ENCODE measurements at places on chromosomes 3 and 15. TPM values are rescaled to one million over a fixed set of nuclear protein-coding genes. Genes with fewer than 3 reads are reported as not detected.

DNA sequence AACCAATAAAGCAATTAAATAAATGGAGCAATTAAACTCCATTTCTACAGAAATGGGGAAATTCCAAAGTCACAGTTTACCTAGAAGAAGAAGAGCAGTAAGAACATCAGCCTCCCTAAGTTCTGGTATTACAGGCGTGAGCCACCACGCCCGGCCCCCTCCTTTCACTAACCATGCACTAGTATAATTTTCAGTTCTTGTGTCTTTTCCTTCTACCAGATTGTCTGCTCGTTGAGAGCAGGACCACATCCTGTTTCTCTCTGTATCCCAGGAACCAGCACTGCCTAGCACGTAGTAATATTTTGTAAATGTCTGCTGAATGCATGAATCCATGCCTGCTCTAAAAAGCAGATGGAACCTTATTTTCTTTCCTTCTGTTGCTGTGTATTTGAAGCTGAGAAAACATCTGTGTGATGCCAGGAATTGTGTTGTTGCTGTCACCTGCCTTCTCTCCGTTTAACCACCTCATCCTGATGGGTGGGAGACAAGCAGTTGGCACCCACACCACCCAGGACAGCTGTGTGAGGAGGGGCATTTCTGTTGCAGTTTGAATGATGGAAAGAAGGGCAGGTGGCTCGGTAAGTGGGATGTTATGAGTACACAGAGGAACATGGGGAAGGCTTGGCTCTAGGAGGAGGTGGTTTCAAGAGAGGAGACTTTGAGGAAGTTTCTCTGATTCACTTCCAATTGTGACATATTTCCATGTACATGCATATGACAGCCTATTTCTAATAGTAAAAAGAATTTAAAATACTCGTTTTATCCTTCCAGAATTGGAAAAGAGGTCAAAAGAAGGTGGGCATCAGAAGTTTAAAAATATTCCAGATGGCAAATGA lies 30.1 kb downstream of the PXYLP1 start:
- peak overlapping the region; percentile 41 for H3K4me3 ChIP-seq
- no peaks in the 10 kb centered on the region for H3K27me3 ChIP-seq
- no peak for DNase-seq
- H3K36me3 ChIP-seq: peaks cover 21% of the 10 kb centered on the region

DNA sequence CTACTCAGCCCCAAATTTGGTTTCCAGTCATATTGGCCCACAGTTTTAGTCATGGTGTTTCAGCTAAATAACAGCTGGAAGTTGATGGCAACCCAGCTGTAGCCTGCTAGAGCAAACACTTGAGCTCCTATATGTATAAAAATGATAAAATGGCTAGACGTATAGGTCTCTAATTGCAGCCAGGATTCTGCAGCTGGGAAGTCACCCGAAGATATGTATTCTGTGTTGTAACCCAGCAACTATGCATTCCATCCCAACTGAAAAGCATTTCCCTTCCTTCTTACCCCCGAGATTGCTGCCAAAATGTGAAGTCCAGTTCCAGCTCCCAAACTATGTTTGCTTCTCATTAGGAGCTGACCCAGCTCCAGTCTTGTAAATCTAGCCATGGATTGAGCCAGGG lies 408.4 kb downstream of the AGBL1 start:
- H3K36me3 ChIP-seq: no peaks in the 10 kb centered on the region
- H3K27me3 ChIP-seq: no peaks in the 10 kb centered on the region
- no peak for DNase-seq
- no peak overlapping the region for H3K4me3 ChIP-seq
- H3K27ac ChIP-seq: no peak overlapping the region

GRCh38 chr15:90024406-90024805 lies 23.3 kb downstream of the ZNF710 start:
- H3K4me1 ChIP-seq: peaks cover 15% of the 10 kb centered on the region
- H3K36me3 ChIP-seq: peaks cover 15% of the 10 kb centered on the region
- no peak overlapping the region for H3K4me3 ChIP-seq
- no peaks in the 10 kb centered on the region for H3K27me3 ChIP-seq

GRCh38 chr3:133573054-133573628 lies 345 bp upstream of the CDV3 start:
- no peaks in the 10 kb centered on the region for H3K27me3 ChIP-seq

GRCh38 chr3:153553605-153553945 lies 391.5 kb downstream of the RAP2B start:
- H3K4me1 ChIP-seq: peaks cover 3% of the 10 kb centered on the region
- H3K27me3 ChIP-seq: no peaks in the 10 kb centered on the region
- DNase-seq: no peak
- no peak overlapping the region for H3K27ac ChIP-seq
- no peak overlapping the region for H3K4me3 ChIP-seq

- peaks cover 70% of the 10 kb centered on the region for H3K27me3 ChIP-seq
- no peaks in the 10 kb centered on the region for H3K36me3 ChIP-seq
- H3K4me3 ChIP-seq: no peak overlapping the region
Observed at GRCh38 chr3:186118692-186119091, 9.8 kb upstream of the ETV5 start.

DNA sequence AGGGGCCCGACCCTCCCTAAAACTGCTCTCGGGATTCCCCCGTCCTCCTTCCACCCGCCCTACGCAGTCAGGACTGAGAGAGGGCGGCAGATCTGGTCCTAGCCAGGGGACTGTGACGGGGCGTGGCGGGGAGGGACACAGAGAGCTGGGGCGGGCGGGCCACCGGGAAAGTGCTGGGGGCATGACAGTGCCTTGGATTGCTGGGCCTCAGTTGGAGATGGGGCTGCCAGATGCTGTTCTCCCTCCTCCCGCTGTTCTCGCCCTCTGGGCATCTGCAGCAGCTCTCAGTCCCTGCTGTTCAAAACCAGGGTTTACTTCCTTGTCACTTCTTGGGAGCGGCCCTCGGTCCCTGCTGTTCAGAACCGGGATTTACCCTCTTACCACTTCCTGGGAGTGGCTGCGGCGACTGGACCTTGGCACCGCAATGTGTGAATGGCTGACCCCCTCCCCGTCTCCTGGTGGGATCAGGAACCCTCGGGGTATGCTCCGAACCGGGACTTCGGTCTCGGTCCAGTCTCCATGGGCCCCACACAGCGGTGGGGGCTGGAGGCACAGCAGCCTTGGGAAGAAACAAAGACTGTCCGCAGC lies 1.8 kb upstream of the RPP25 start:
- peak overlapping the region; percentile 51 for H3K27ac ChIP-seq
- peak overlapping the region; percentile 51 for H3K4me3 ChIP-seq
- H3K27me3 ChIP-seq: peaks cover 41% of the 10 kb centered on the region
- H3K36me3 ChIP-seq: peaks cover 3% of the 10 kb centered on the region
- DNase-seq: no peak

DNA sequence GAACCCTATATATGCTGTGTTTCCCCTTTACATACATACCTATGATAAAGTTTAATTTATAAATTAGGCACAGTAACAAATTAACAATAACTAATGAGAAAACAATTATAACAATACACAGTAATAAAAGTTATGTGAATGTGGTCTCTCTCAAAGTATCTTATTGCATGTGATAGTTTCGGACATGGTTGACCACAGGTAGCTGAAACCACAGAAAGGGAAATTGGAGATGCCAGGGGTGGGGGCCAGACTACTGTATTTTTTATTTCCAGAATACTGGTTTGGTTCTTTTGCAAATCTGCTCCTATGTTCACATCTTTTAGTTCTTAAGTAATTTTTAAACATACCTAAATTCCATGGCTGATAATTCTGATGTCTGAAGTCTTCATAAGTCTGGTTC lies 40.7 kb downstream of the PTH1R start:
- H3K27me3 ChIP-seq: no peaks in the 10 kb centered on the region
- no peak overlapping the region for H3K27ac ChIP-seq
- H3K4me1 ChIP-seq: peaks cover 16% of the 10 kb centered on the region
- peaks cover 57% of the 10 kb centered on the region for H3K36me3 ChIP-seq
- no peak for DNase-seq
- H3K4me3 ChIP-seq: no peak overlapping the region

GRCh38 chr3:144995856-144996255 lies 1024.2 kb downstream of the DIPK2A start:
- H3K4me1 ChIP-seq: no peaks in the 10 kb centered on the region
- H3K36me3 ChIP-seq: no peaks in the 10 kb centered on the region
- no peak for DNase-seq
- H3K27ac ChIP-seq: no peak overlapping the region
- H3K4me3 ChIP-seq: no peak overlapping the region
- H3K27me3 ChIP-seq: no peaks in the 10 kb centered on the region

DNA sequence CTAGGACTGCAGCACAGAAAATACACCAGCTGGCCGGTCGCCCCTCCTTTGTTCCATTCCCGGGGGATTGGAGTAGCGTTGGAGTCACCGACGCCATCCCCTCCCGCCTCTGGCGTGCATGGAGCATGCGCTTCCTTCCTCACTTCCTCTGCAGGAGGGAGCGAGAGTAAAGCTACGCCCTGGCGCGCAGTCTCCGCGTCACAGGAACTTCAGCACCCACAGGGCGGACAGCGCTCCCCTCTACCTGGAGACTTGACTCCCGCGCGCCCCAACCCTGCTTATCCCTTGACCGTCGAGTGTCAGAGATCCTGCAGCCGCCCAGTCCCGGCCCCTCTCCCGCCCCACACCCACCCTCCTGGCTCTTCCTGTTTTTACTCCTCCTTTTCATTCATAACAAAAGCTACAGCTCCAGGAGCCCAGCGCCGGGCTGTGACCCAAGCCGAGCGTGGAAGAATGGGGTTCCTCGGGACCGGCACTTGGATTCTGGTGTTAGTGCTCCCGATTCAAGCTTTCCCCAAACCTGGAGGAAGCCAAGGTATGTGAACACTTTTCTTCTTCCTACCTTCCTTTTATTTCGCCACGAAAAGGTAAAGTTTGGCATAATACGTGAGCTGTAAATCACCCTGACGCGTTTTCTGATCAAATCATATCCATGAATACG lies at the start of gene SCG3:
SCG3 (plus strand) TSS at position 201 of the 661 bp plus-strand sequence; CDS start at position 454, 253 bp downstream.
- H3K27ac ChIP-seq: no peak within 1 kb of the TSS
- peaks cover 7% of the 10 kb centered on the region for H3K4me1 ChIP-seq
- peak; percentile 92 for DNase-seq
- H3K27me3 ChIP-seq: peaks cover 41% of the 10 kb centered on the region
- H3K4me3 ChIP-seq: peak within 1 kb of the TSS; percentile 9

GRCh38 chr15:67105065-67105951 lies 39.9 kb downstream of the SMAD3 start:
- H3K4me3 ChIP-seq: peak overlapping the region; percentile 22
- no peak for DNase-seq
- peaks cover 64% of the 10 kb centered on the region for H3K4me1 ChIP-seq
- H3K27ac ChIP-seq: peak overlapping the region; percentile 83
- peaks cover 40% of the 10 kb centered on the region for H3K36me3 ChIP-seq

GRCh38 chr3:48966876-48967361 lies 23.1 kb upstream of the P4HTM start:
- DNase-seq: no peak
- peak overlapping the region; percentile 38 for H3K4me3 ChIP-seq
- H3K27me3 ChIP-seq: no peaks in the 10 kb centered on the region
- no peak overlapping the region for H3K27ac ChIP-seq

DNA sequence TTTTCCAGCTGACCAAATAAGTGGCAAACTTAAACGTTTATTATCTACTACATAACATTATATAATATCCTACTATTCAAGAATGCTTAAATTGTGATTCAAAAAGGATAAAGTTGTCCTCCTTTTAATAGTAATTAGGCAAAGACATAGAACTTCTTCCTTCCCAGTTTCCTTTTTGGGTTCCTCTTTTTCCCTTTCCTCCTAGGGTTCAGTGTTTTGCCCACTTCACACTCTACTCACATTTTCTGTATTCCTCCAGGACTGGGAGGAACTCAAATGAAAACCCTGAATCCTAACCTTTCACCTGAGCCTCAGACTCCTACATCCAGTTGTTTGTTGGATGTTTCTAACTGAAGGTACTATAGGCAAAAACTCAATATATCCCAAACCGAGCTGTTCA lies 132.5 kb downstream of the PEAK1 start:
- no peaks in the 10 kb centered on the region for H3K27me3 ChIP-seq
- peaks cover 14% of the 10 kb centered on the region for H3K36me3 ChIP-seq
- DNase-seq: no peak

DNA sequence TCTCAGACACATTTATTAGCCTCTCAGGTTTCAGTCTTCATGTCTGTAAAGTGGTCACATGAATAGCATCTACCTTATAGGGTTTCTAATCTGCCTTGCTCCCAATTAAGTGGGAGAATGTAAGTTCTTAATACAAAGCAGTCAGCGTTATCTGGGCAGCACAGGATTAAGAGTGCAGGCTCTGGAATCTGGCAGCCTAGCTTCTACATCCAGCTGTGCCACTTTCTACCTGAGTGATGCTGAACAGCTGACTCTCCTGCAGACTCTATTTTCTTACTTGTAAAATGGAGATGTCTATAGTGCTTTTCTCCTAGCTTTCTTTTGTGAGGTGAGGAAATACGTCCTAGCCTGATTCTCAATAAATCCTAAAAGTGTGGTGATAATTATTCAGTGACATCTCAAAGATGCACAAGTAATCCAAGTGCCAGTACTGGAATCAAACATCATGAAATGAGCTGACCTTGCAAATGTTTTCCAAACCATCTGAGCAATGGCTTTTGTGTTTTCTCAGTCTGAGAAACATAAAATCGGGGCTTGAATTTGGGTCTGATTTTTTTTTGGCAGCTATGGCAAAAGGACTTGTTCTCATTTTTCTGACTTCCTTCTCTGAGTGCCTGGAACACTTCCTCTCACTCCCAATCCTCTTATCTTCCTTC lies 232.2 kb upstream of the FEZF2 start:
- no peak for DNase-seq
- H3K27me3 ChIP-seq: no peaks in the 10 kb centered on the region
- H3K36me3 ChIP-seq: no peaks in the 10 kb centered on the region
- no peaks in the 10 kb centered on the region for H3K4me1 ChIP-seq
- no peak overlapping the region for H3K4me3 ChIP-seq
- H3K27ac ChIP-seq: no peak overlapping the region

DNA sequence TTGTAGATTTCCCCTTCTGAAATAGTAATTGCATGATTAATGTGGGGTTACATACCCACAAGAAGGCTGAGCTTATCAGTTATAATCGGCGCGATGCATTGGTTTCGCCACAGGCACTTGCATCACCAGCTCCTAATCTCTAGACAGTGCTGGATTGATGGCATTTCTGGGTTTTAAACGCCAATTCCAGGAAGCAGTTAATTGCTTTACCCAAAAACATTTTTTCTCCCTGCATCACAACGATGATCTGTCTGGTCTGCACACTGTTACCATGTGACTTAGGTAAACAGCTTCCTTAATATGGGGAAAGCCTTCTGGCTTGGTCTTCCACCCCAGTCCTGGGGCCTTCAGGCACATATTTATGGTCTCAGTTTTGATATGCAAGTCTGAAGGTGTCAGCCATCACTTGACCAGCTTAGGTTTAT lies 70.0 kb upstream of the HEG1 start:
- H3K27ac ChIP-seq: peak overlapping the region; percentile 68
- peaks cover 59% of the 10 kb centered on the region for H3K4me1 ChIP-seq
- peak; percentile 78 for DNase-seq
- peak overlapping the region; percentile 9 for H3K4me3 ChIP-seq
- H3K27me3 ChIP-seq: peaks cover 10% of the 10 kb centered on the region

GRCh38 chr3:134419214-134419959 lies 45.1 kb upstream of the AMOTL2 start:
- no peak overlapping the region for H3K27ac ChIP-seq
- H3K4me3 ChIP-seq: no peak overlapping the region
- peaks cover 2% of the 10 kb centered on the region for H3K27me3 ChIP-seq
- DNase-seq: peak; percentile 40
- no peaks in the 10 kb centered on the region for H3K36me3 ChIP-seq

The MOBP gene
- total RNA-seq: not detected

The NAALADL2 gene
- not detected for total RNA-seq

The SCN11A gene
- not detected for total RNA-seq

The BAHD1 gene
- 23.9 TPM for total RNA-seq

The KPNA4 gene
- total RNA-seq: 72.5 TPM

The CPB1 gene
- total RNA-seq: not detected

The CLK3 gene
- 112 TPM for total RNA-seq

The TMCO5A gene
- not detected for total RNA-seq

The SH2D7 gene
- total RNA-seq: not detected

The PRSS50 gene
- not detected for total RNA-seq
